ENCODE measurements at places on chromosomes 5 and 9. TPM values are rescaled to one million over a fixed set of nuclear protein-coding genes. Genes with fewer than 3 reads are reported as not detected.

The DPP7 gene
- 67.8 TPM for total RNA-seq

The PAEP gene
- total RNA-seq: not detected

The CCIN gene
- 0.79 TPM for total RNA-seq

The CAVIN4 gene
- 1.6 TPM for total RNA-seq

The OR1Q1 gene
- total RNA-seq: not detected

The EIF4EBP3 gene
- 1.7 TPM for total RNA-seq

The PCDHGA12 gene
- total RNA-seq: 7.4 TPM

The TSTD2 gene
- total RNA-seq: 17.6 TPM

The FAF2 gene
- 34.3 TPM for total RNA-seq

The PAPPA gene
- total RNA-seq: 23.4 TPM

The CAMK2A gene
- 0.47 TPM for total RNA-seq

The ZNF354C gene
- 7.1 TPM for total RNA-seq

Data from bronchial smooth muscle cell (primary cell).